ENCODE measurements at places on chromosomes 7 and 10.

DNA sequence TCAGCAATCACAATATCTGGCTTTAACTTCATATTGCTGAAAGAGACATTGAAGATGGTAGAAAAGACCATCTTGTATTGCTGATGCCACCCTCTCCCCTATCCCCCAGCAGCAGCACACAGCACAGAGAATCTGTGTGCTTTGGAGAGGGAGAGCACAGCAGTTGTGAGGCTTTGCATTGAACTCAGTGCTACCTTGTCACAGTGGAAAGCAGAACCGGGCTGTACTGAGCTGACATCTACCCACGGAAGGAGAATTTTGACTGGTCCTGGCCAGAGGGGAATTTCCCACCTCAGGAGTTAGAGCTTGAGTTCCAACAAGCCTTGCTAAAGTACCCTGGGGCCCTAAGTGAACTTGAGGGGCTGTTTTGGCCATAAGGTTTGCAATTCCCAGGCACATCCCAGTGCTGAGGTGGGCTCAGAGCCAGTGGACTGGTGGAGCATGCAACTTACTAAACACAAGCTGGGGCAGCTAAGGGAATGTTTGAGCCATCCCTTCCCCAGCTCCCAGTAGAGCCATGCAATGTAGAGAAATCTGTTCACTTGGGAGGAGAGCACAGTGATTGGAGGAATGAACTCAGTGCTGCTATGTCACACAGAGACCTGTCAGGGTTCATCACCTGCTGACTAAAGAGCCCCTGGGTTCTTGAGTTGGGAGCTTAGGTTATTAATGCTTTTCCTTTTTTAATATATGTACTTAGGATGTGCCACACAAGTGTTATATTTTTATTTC is 62.1 kb downstream of the OR13A1 start:
- peak; percentile 6 for DNase-seq

GRCh38 chr7:126780993-126781392 is 471.7 kb downstream of the GRM8 start:
- no peak for DNase-seq

DNA sequence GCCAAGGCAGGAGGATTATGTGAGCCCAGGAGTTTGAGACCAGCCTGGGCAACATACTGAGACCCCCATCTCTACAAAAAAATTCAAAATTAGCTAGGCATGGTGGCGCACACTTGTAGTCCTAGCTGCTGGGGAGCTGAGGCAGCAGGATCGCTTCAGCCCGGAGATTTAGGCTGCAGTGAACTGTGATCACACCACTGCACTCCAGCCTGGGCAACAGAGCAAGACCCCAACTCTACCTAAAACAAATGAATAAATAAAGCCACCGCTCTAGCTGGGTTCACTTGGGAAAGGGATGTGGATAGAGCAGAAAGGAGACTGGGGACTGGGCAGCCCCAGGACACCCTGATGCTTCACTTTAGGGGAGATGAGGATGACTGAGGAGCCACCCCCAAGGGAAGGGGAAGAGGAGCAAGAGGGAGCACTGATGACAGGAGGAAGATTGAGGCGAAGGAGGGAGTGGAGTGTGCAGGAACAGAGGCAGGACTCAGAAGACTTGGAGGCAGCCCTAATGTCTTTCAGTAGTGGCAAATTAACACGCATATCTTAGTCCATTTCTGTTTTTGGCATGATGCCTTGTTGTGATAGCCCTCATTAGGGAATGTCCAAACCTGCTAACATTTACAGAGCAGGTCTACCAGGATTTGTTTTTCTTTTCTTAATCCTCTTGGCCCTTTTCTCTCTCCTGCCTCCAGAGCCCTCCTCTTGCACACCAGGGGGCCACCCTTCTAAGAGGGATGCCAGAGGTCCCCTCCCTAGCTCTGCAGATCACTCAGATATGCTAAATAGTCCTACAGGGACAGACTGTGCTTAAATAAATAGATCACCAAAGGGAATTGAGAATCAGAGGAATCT is 88.3 kb downstream of the C10orf105 start:
- DNase-seq: no peak

GRCh38 chr10:31126593-31126992 is 94.9 kb upstream of the ZNF438 start:
- no peak for DNase-seq

DNA sequence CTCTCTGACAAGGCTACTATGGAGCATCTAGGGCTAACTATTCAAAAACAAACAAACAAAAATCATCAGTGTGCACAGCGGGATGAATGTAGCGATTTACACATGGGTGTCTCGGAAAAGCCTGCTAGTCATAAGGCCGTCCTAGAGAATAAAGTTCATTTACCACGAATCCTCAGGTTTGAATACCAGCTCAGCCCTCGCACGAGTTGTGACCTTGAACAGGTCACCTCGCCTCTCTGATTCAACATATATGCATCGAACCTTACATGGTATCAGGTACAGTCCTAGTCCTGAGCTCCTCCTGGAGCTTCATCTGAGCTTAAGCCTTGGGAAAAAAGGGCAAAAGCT is 572 bp downstream of the ATP5MF start:
- DNase-seq: no peak

DNA sequence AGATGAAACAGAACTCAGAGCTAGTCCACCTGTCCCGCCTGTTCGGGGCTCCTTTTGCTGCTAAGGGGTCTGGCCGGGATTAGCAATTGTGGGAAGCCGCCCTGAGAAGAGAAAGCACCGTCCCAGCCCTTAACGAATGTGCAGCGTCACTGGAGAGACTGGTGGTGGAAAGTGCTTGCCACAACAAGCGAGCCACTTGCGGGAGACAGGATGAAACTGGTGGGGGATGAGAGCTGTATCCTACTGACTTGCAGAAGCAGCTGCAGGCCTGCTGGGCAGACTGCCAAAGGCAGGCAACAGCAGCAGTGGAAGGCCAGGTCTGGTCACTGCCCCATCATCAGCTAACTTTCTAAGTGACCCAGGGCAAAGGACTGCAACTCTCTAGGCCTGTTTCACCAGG is 95.4 kb downstream of the FAM53B start:
- DNase-seq: peak; percentile 58

- DNase-seq: no peak
Observed at GRCh38 chr7:94338921-94339371, 55.7 kb upstream of the COL1A2 start.

DNA sequence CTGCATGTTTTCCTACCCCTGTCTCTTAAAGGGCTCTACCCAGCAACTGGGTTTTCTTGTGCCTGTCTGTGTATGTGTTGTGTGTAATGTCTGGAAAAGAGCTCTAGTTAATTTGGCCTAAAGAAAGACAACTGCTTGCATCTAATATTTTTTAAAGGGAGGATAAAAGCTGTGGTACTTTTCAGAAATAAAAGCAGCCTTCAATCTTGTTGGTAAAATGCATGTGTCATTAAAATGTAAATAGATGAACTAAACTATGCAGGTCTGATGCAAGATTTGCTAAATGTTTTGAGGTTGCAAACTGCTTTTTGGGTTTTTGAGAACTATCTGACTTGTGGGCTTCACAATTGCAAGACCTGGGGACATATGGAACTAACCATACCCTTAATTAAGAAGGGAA is 445.3 kb downstream of the HTR7 start:
- DNase-seq: no peak

- DNase-seq: no peak
Observed at GRCh38 chr10:98246911-98247805, 20.8 kb downstream of the LOXL4 start.

DNA sequence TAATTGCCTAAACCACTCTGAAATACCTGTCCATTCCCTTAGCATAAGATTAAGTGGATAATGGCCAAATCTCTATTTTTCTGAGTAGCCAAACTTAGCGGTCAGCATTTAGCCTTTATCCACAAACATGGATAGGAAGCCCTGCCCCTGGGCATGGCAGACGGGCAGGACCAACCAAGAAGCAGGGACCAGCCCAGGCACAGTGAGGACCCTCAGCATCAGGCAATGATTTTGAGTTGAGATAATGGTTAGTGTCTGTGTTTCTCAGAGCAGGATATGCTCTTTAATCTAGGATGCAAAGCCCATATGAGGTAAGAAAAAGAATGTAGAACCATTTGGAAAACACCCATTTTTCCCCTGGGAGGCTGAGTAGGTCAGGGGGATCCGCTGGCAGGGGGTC is 131.7 kb downstream of the DPP6 start:
- DNase-seq: no peak

DNA sequence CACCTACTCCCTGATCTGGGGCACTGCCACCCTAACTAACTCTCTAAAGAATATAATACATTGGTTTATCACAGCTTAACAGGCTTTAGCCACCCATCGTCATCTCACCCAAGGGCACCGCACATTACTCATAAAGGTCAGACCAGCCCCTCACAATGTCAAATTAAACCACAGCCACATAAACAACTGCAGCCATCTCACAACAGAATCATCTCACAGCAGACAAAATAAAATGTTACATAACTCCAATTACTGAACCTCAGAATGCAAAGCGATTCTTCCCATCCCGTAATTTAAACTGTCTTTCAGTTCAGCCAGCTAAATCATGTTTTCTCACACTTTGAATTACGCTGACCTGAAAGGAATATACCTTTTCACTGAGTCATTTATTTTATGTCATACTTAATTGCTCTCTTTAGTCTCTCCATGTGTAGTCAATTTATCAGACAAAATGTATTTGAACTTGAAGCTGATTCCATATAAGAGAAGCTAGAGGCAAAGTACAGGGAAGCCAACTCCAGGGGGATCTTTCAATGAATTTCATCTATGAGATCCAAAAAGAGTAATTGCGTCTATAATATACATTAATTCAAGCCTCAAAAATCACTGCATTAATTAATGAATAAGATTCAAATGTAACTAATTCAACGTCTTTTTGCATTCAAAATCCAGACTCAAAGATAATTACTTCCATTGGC is 96.9 kb upstream of the NEBL start:
- DNase-seq: no peak

DNA sequence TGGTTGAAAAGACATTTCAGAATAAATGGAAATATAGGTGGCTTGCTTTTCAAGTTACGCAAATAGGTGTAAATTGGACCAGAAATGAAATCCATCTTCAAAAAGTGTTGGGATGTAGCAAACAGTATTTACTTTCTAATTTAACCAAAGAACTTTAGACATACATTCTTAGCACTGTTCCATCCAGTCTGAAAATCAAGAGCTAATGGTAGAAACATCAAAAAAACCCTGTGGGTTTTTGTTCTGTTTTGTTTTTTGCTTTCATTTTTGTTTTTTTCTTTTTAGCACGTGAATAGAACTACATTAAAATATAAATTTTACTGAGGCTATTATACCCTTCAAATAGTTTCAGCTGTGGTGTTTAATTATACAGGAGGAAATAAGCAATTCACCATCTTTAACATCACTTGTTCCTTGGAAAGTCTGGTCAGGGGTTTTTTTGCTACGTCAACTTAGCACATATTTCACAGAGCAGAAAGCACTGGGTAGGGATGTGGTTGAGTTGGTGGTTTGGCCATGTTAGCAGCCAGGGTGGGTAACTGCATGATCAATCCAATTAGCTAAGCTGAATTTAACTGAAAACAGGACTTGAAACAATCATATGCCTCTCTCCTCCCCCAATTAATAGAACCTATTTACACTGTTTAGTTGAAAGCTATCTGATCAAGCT is 275.4 kb upstream of the PFKP start:
- peak; percentile 64 for DNase-seq

GRCh38 chr7:94650147-94651051 is 5.5 kb downstream of the SGCE start:
- DNase-seq: no peak

DNA sequence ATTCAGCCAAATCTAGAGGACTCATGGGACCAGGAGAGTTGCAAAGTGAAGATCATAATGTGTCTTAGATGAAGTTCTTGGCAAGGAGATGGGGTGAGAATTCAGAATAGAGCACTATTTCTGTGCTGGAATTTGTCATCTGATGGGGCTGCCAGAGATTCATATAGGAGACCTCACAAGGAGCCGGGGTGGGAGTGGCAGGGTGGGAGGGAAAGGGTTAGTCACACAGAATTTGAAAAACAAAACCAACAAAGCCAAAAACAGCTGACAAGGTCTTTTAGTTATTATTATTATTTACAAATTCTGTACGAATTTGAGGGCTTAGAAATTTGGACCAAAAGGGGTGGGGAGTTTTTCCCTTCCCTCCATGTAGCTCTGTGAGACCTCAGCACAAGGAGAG is 1.7 kb downstream of the SLC13A1 start:
- no peak for DNase-seq

DNA sequence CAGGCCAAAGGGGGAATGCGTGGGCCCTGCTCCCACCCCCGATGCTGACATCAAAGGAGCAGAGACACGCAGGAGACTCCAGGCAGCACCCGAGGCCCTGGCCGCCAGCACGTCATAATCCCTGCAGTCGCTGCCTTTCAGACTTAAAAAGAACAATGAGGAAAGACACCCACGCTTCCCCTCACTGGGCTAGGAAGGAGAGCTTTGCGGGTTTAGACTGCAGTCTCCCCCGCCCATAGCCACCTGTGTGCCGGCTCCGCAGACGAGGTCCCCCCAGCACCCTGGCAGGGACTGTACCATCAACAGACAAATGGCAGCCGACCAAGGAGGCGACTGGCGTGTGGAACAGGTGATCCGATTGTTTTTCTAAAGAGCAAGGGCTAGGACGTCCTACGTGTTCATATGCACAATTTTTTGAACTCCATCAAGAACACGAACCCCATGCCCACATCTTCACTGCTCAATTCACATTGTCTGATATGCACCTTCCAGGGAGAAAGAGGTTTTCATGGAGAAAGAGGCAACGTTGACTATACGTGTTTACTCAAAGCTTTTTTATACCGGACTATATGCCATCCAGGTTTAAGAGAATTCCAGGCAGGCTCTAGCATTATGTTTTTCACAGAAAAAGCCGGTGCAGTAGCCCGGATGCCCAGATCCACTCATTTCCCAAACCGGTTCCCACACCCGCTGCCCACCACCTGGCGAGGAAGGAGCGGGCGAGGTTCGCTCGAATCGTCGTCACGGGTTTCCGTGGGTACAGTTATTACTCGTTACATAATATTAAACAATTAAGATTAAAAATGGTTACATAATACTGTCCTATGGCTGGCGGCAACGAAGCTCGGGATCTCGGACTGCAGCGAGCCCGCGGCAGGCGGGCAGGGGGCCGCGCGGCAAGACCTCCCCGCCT is 1.1 kb downstream of the GRB10 start:
- no peak for DNase-seq

DNA sequence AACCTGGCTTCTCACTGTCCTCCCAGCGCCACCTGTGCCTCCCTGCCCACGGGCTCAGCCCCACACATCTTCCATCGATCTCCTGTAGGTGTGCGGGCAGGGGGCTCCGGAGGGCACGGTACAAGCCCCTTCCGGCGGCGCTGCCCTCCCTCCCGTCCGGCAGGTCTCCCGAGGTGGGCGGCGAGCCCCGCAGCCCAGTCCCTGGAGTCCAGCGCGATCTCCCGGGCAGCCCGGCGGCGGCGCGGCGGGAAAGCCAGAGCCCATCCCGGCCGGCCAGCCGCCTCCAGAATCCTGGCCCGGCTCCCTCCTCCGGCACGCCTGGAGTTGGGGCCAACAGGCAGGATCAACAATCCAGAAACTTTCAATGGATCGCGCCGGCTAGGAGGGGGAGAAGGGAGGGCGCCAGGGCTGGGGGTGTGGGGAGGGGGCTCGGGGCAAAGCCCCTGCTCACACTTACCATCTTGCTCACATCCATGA is 100.1 kb downstream of the HIP1 start:
- DNase-seq: no peak
